Effector CD8-positive, alpha-beta T cell (primary cell): ENCODE measurements at places on chromosomes 1 and 21.

GRCh38 chr1:3207217-3207848 lies 138.3 kb downstream of the PRDM16 start:
- no peak for DNase-seq

- DNase-seq: no peak
Observed at GRCh38 chr1:213075725-213076124, 24.7 kb downstream of the RPS6KC1 start.

- no peak for DNase-seq
Observed at GRCh38 chr21:23986987-23987386, 1620.3 kb downstream of the MRPL39 start.

DNA sequence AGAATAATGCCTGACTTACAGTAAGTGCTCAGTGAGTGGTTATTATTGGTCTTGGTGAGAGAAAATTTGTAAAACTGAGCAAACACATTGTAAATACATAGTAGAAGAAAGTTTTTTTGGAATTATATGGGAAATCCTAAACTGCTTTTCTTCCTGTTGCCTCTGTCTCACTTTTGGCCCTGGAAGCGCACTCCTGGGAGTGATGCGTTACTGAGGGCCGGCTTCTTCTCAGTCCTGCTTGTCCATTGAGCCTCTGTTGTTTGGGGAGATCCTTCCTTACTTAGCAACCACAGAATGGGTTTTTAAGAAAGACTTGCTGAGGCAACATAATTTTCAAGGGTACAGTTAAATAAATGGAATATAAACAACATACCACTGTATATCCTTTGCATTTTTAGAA lies 166.0 kb downstream of the EDEM3 start:
- DNase-seq: no peak

GRCh38 chr1:59738152-59738551 lies 76.6 kb upstream of the HOOK1 start:
- no peak for DNase-seq

GRCh38 chr1:108897865-108898720 lies 21.3 kb downstream of the GPSM2 start:
- DNase-seq: no peak

DNA sequence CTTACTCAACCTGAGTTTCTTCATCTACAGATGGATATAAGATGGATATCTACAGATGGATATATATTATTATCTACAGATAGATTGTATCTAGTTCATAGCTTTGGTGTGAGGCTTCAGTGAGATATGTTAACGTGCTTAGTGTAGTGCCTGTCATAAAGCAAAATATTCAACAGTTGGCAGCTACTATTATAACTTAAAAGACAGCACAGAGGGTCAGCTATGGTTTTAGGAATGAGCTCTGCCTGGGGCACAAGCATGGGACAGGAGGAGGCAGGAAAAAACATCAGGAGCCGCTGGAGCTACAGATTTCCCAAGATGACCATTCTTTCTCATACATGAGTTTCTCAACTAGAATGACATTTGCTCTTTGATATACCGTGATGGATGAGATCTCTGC lies 1.3 kb upstream of the CYB5R1 start:
- no peak for DNase-seq

DNA sequence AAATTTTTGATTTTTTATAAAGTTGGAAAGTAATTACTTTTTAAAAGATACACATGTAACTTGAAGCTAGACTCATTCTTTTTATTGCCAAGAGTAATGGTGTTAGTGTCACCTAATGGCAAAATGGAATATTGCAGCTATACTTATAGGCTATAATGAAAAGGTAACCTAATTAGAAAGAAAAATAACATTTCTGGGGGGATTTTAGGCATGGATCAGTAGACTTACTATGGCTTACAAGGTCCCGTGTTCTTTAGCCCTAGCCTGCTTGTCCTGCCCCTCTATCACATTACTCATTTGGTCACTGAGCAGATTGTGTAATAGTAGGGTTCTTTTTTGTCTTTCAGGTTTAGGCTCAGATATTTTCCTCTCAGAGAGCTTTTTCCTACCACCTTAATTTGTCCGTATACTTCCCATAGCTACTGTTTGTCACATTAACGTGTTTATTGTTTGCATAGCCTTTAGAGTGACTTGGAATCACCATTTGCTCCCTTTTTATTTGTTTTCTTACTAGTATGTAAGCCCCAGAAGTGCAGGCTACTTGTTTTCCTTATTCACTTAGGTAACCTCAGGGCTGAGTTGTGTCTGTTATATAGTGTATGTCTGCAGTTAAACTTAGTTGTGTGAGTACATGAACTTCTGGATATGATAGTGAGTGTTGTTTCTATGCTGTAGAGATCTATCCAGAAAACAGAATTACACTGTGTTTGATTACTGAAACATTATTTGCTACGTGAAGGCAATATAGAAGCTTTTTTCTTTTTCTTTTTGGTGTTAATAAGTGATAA lies 58.7 kb downstream of the RABGAP1L start:
- no peak for DNase-seq

DNA sequence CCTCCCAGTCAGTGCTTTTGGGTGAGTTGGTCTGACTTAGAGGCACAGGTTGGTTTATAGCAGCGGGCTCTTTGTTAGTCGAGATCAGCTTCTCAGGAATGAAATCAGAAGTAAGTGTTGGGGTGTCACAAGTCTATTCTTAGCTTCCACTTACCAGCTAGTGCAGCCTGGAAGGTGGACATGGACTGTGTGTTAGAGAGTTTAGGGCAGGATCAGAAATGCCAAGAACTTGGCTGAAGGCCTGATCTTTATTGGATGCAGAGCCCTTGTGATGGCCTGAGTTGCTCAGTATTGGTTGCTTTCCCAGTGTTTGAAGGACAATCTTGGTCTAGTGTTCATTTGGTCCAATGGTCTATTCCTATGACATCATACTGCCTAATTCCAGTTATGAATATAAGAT lies 377.0 kb upstream of the USP24 start:
- no peak for DNase-seq

DNA sequence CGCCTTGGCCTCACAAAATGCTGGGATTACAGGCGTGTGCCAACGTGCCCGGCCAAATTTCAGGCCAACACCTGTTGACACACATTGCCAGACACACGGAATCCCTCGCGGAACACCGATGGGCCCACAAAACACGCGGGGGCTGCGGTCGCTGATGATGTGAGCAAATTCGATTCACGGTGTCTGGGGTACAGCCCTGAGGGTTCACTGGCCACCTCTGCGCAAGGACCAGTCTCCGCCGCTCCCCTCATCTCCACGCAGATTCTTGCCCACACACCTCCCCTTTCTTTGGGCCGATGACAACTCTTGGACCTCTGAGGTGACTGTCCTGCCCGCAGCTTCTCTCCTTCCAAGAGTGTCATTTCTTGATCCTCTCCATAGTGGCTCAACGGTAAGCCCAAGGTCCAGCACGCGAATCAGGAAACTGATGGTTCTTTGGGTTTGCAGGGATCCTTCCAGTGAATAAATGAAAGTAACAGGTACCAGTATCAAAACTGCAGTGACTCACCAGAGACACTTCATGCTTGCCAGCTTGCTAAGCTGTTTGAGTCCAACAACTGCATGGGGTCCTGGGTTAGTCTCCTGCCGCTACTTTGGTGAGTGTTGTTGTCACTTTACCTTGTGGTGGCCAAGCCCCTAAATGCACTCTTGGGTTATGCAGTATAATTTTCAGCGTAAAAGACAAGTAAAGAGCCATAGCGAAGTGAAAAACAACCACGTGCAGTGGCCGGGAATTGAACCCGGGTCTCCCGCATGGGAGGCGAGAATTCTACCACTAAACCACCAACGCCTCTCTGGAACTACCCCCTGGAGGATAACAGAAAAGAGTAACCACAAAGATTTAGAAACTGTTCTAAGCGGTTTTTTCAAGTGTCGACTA lies 11.0 kb upstream of the RNU1-3 start:
- DNase-seq: no peak

- DNase-seq: no peak
Observed at GRCh38 chr1:26353210-26353859, 595 bp downstream of the CRYBG2 start.
